ENCODE measurements at places on chromosomes 16 and 17. TPM values are rescaled to one million over a fixed set of nuclear protein-coding genes. Genes with fewer than 3 reads are reported as not detected.

The IL32 gene
- total RNA-seq = 1.5 TPM

The TRPV2 gene
- total RNA-seq = 5.3 TPM

The ACAP1 gene
- total RNA-seq = 28.5 TPM

DNA sequence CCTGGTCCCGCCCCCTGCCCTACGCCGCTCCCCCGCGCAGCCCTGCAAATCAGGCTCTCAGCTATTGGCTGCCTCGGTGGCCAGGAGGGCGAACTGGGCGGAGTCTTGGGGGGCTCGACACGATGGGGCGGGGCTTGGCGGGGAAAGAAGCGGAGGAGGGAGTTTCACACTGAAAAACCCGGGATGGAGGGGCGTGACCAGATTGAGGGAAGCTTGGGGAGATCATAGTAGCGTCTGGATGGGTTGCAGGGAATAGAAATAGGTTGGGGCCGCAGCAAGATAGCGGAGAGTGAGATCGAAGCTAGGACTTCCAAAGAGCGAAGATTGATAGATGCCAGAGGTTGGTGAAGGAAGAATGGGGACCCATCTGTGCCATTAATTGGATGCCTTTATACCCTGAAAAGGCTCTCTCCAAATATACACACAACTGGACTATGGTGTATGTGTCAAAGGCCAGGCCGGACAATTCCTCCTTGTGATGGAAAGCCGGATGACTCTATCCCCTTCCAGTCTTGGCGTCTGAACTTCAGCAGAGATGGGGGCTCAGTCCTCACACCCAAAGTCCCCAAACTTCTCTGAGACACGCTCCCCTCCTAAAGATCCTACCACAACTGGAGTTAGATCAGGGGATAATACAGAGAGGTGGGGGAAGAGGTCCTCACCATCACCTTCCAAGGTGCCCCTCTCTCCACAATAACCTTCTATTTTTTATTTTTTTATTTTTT is 376 bp upstream of the STAC2 start:
- peak; percentile 40 for DNase-seq
- no peaks in the 10 kb centered on the region for H3K36me3 ChIP-seq
- H3K4me1 ChIP-seq = peaks cover 10% of the 10 kb centered on the region
- H3K27me3 ChIP-seq = no peaks in the 10 kb centered on the region
- H3K4me3 ChIP-seq = no peak overlapping the region
- H3K27ac ChIP-seq = no peak overlapping the region

GRCh38 chr16:10693889-10694288 is 841 bp downstream of the TEKT5 start:
- H3K4me3 ChIP-seq = no peak overlapping the region
- DNase-seq = no peak
- peaks cover 5% of the 10 kb centered on the region for H3K4me1 ChIP-seq
- no peaks in the 10 kb centered on the region for H3K36me3 ChIP-seq
- H3K27ac ChIP-seq = no peak overlapping the region

- peaks cover 28% of the 10 kb centered on the region for H3K27me3 ChIP-seq
- DNase-seq = no peak
- H3K4me3 ChIP-seq = no peak overlapping the region
- no peaks in the 10 kb centered on the region for H3K36me3 ChIP-seq
These were observed 540.4 kb upstream of the CDH11 start for GRCh38 chr16:65662256-65662655.

GRCh38 chr16:54069601-54070239 is 216.9 kb downstream of the IRX3 start:
- no peaks in the 10 kb centered on the region for H3K27me3 ChIP-seq
- DNase-seq = no peak
- no peak overlapping the region for H3K4me3 ChIP-seq

DNA sequence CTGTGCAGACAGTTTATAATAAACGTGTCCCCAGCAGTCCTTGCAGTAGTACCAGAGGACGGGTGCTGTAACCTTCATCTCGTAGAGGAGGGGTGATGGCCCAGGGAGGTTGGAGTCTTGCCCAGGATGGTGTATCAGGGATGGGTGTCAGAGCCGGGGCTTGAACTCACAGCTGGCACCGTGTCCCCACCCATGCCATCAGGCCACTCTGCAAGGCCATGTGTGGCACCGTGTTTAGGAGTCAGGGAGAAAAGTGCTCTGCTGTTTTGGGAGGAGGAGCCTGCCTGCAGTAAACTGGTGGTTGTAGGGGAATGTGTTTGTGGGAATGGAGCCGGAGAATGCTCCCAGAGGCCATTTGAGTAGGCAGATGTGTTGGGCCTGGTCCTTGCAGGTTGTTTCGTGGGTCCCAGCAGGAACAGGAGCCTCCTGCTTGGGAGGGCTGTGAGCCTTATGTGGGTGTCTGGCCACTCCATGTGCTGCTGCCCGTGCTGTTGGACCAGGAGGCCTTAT is 1.7 kb downstream of the ADORA2B start:
- no peak for DNase-seq
- peak overlapping the region; percentile 91 for H3K4me3 ChIP-seq
- H3K36me3 ChIP-seq = 0 out of 2 replicates have a peak, but pooled peaks cover 7% of the 10 kb centered on the region
- H3K4me1 ChIP-seq = peaks cover 26% of the 10 kb centered on the region

DNA sequence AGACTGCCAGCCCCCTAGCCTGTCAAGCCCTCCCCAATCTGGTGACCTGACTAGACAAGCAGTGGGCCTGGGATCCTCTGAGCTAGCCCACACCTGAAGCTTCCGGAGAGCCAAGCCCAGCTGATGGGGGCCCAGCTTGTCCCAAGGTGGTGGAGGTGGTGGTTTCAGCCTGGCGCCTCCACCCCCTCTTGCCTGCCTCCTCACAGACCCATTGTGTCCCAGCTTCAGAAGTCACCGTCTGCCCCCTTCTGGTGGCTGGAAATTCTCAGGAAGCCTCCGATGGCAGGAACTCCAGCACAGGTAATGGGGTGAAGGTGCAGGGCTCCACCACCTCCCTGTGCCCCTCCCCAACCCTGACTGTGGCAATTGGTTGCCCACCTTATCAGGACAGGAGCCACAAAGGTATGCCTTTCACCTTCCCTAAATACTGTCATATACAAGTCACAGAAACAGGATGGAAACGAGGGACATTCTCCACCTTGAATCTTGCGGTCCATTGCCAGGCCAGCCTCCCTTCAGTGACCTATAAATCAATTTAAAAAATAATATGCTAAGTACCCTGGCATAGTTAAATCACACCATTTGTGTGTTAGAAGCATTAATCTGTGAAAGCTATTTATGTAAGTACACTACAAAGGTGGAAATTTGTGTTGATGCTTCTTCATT is 66.0 kb upstream of the ZNF423 start:
- no peaks in the 10 kb centered on the region for H3K4me1 ChIP-seq
- no peaks in the 10 kb centered on the region for H3K36me3 ChIP-seq

GRCh38 chr17:49995055-49995738 is at the start of gene DLX3:
Gene DLX3 (minus strand): TSS chr17:49995224. CDS start chr17:49994998, 226 bp downstream.
- H3K4me3 ChIP-seq = peak within 1 kb of the TSS; percentile 63
- H3K27me3 ChIP-seq = peaks cover 7% of the 10 kb centered on the region
- H3K27ac ChIP-seq = no peak within 1 kb of the TSS
- peaks cover 34% of the 10 kb centered on the region for H3K4me1 ChIP-seq
- DNase-seq = peak; percentile 85

DNA sequence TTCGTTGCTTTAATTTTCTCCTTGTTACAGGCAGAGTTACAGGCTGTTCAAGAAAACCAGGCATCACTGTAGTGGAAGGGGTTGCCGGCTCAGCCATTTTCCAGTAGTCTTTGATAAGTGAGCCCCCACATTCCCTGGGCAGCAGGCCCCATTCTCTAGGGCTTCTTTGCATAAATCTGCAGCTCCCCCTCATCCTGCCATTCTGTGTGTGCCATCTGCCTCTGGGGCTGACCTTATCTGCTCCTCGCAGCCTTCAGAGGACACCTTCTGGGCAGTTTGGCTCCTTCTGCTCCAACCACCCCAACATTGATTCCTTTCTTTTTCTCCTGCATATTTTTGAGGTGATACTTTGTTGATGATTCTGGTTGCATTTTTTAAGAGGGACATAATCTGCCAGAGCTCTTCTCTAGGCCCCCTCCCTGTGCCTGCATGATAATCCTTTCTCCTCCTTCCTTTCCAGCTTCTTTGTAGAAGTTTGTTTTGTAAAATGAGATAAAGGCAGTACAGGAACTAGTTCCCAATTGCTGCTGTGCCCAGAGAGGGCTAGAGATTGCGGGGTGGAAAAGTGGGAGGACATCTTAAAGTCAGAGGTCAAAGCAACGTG is 17.1 kb downstream of the RND2 start:
- no peak overlapping the region for H3K4me3 ChIP-seq
- no peaks in the 10 kb centered on the region for H3K4me1 ChIP-seq
- no peak overlapping the region for H3K27ac ChIP-seq
- peaks cover under 1% of the 10 kb centered on the region for H3K36me3 ChIP-seq
- no peaks in the 10 kb centered on the region for H3K27me3 ChIP-seq
- no peak for DNase-seq

DNA sequence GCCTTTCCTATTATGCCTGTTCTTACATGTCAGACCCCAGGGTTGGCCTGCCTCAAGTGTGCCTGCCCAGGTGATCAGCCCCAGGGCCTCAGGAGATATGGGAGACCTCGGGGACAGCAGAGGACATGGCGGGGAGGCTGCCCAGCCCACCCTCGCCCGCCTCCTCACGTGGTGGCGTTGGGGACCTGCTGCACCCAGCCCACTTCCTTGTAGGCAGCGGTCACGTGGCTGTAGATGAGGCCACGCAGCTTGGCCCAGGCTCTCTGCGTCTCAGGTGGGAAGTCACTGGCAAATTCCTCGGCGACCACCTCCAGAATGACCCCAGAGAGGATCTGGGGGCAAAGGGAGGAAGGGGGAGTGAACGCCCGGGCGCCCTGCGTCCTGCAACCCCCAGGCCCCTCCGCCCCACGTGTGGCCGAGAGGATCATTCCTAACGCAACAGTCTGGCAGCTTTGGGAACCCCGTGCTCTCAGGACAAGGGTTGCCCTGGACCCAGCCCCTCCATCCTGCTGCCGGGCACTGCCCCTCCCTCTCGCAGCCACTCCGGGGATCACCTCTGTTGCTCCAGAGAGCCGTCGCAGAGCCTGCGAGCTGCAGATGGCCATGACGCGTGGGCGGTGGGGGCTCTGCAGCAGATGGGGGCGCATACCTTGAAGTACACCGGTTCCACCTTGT is 6.6 kb downstream of the CYGB start:
- peaks cover 49% of the 10 kb centered on the region for H3K4me1 ChIP-seq
- DNase-seq = no peak
- no peak overlapping the region for H3K4me3 ChIP-seq
- no peaks in the 10 kb centered on the region for H3K36me3 ChIP-seq
- H3K27ac ChIP-seq = no peak overlapping the region
- H3K27me3 ChIP-seq = no peaks in the 10 kb centered on the region

GRCh38 chr17:82931699-82932517 is 92.1 kb upstream of the ZNF750 start:
- H3K4me1 ChIP-seq = no peaks in the 10 kb centered on the region
- no peaks in the 10 kb centered on the region for H3K27me3 ChIP-seq

DNA sequence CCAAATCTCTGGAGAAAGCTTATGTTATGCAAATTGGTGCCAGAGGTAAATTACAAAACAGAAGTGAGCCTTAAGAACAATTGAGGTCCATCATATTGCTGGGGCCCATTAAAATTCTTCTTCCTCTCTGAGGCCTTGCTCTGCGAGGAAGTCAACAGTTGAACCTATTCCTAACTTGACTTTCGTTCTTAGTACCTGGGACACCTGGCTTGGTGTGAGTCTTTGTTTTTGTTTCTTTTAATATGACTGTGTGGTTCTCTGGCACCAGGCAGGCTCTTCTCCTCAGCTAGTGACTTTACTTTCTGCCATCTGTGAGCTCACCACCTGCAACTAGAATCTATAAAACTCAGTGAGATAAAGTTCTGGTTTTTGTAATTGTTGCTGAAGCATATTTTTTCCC is 120.4 kb downstream of the CBLN1 start:
- DNase-seq = no peak
- H3K4me1 ChIP-seq = no peaks in the 10 kb centered on the region

- 0 out of 2 replicates have a peak overlapping the region, but pooled peaks have one; percentile 27 for H3K27ac ChIP-seq
- DNase-seq = no peak
- H3K27me3 ChIP-seq = no peaks in the 10 kb centered on the region
- no peak overlapping the region for H3K4me3 ChIP-seq
- no peaks in the 10 kb centered on the region for H3K36me3 ChIP-seq
These were observed 96.5 kb downstream of the YPEL2 start for GRCh38 chr17:59427996-59428395.

- peaks cover 70% of the 10 kb centered on the region for H3K27me3 ChIP-seq
- H3K36me3 ChIP-seq = no peaks in the 10 kb centered on the region
- H3K27ac ChIP-seq = no peak overlapping the region
- no peak for DNase-seq
- no peaks in the 10 kb centered on the region for H3K4me1 ChIP-seq
- H3K4me3 ChIP-seq = no peak overlapping the region
These were observed 20.0 kb upstream of the SLC35G3 start for GRCh38 chr17:35214192-35214591.

GRCh38 chr17:45302649-45303173 is 14.1 kb downstream of the MAP3K14 start:
- H3K36me3 ChIP-seq = peaks cover 32% of the 10 kb centered on the region
- H3K4me3 ChIP-seq = no peak overlapping the region
- no peak overlapping the region for H3K27ac ChIP-seq
- peaks cover 11% of the 10 kb centered on the region for H3K4me1 ChIP-seq

DNA sequence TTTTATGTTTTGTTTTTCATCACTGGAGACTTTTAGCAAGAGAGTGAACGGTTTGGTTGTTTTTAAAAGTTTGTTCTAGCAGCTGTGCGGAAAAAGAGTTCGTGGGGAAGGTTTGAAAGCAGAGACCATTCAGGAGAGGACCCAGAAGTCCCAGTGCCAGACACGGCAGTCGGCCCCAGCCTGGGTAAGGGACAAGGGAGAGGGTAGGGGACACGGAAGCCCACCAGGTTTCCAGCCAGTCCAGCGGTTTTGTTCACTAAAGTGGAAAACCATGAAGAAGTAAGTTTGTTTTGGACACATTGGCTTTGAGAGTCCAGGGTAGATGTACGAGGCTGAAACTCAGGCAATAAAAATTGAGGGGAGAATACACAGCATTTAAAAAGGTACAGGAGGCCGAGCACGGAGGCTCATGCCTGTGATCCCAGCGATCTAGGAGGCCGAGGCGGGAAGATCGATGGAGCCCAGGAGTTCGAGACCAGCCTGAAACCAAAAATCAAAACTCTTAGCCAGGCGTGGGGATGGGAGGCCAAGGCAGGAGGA is 56.8 kb upstream of the RPH3AL start:
- no peaks in the 10 kb centered on the region for H3K27me3 ChIP-seq
- peak overlapping the region; percentile 60 for H3K4me3 ChIP-seq

GRCh38 chr17:40832840-40833239 is 10.4 kb upstream of the KRT10 start:
- 0 out of 2 replicates have a peak overlapping the region, but pooled peaks have one; percentile 16 for H3K27ac ChIP-seq
- H3K4me1 ChIP-seq = no peaks in the 10 kb centered on the region
- no peak overlapping the region for H3K4me3 ChIP-seq
- H3K36me3 ChIP-seq = peaks cover 3% of the 10 kb centered on the region
- H3K27me3 ChIP-seq = no peaks in the 10 kb centered on the region

- peak; percentile 89 for DNase-seq
- H3K4me1 ChIP-seq = peaks cover 29% of the 10 kb centered on the region
- no peak within 1 kb of the TSS for H3K27ac ChIP-seq
- H3K36me3 ChIP-seq = no peaks in the 10 kb centered on the region
These were observed at the start of the genes NTHL1 and TSC2 for GRCh38 chr16:2047330-2048115. Gene NTHL1 (minus strand): TSS chr16:2047834. CDS start chr16:2047823, 11 bp downstream. Gene TSC2 (plus strand): TSS chr16:2047985. CDS start chr16:2048616, 631 bp downstream.
